ENCODE measurements at places on chromosomes 12 and 14. TPM values are rescaled to one million over a fixed set of nuclear protein-coding genes. Genes with fewer than 3 reads are reported as not detected.

DNA sequence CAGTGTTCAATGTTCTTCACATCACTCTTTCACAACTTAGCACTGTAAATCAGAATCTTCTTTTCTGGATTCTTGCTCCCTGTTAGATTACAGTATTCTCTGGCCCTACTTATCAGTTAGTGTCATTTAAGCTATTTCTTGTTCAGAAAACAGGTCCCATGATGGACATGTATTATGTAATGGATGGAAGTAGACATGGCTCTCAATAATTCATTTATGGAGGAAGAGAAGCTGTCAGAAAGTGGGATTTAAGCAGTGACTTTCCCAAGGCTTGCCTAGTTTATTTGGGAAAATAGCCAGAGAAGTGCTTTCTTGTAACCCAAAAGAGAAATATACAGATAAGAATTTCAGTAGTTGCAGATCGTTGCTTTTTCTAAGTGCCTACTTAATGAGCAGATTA, 1.6 kb downstream of the ERC1 start:
- no peak overlapping the region for H3K27ac ChIP-seq
- no peaks in the 10 kb centered on the region for H3K36me3 ChIP-seq
- peak; percentile 9 for DNase-seq
- H3K4me1 ChIP-seq: peaks cover 41% of the 10 kb centered on the region
- H3K27me3 ChIP-seq: no peaks in the 10 kb centered on the region

- H3K4me1 ChIP-seq: no peaks in the 10 kb centered on the region
- no peaks in the 10 kb centered on the region for H3K36me3 ChIP-seq
- H3K27ac ChIP-seq: no peak overlapping the region
- H3K4me3 ChIP-seq: no peak overlapping the region
Measured at GRCh38 chr14:90599748-90600507, 203.1 kb downstream of the CALM1 start.

- no peak for DNase-seq
- no peak overlapping the region for H3K27ac ChIP-seq
- peaks cover 83% of the 10 kb centered on the region for H3K27me3 ChIP-seq
- H3K4me1 ChIP-seq: no peaks in the 10 kb centered on the region
- no peak overlapping the region for H3K4me3 ChIP-seq
Measured at GRCh38 chr12:107779077-107779831, 4.8 kb downstream of the ASCL4 start.

STAB2 gene
- not detected for total RNA-seq

DNA sequence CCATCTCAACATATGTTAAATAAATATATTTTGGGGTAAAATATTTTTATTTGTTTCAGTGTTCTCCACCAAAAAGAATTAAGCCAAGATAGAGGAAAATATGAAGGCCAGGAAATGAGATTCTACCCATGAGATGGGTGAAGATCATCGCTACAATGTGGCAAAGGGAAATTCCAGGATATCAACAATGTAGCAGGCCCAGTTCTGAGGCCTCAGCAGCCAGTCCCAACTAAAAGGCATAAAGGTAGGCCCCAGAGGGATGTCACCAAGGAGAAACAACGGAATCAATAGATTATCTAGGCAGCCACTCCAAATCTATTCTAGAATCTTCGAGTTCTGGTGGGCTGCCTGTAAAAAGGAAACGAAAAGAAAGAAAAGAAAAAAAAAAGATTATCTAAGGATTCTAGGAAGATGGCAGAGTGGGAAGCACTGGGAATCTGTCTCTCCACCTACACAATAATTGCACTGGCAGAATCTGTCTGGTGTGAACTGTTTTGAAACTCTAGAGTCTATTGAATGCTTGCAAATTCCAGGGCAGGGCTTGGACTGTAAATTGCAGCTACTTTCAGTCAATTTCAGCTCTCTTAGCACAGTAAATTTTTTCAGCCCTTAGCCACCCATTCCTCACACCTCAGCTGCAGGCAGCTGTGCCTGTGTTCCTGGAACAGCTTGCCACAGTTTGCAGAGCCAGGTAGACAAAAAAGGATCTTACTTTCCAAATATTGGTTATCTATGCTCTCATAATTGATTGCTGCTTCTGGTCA, 33.1 kb upstream of the MMP19 start:
- no peak overlapping the region for H3K27ac ChIP-seq
- H3K4me3 ChIP-seq: no peak overlapping the region
- no peak for DNase-seq
- H3K36me3 ChIP-seq: no peaks in the 10 kb centered on the region
- peaks cover 5% of the 10 kb centered on the region for H3K4me1 ChIP-seq
- H3K27me3 ChIP-seq: no peaks in the 10 kb centered on the region

GRCh38 chr12:109504068-109504467, 26.6 kb downstream of the UBE3B start:
- H3K27me3 ChIP-seq: no peaks in the 10 kb centered on the region
- H3K4me1 ChIP-seq: no peaks in the 10 kb centered on the region
- no peak overlapping the region for H3K4me3 ChIP-seq
- H3K27ac ChIP-seq: no peak overlapping the region

- H3K4me3 ChIP-seq: no peak overlapping the region
- peaks cover 41% of the 10 kb centered on the region for H3K27me3 ChIP-seq
- H3K36me3 ChIP-seq: no peaks in the 10 kb centered on the region
- H3K27ac ChIP-seq: no peak overlapping the region
- no peak for DNase-seq
- H3K4me1 ChIP-seq: no peaks in the 10 kb centered on the region
Measured at GRCh38 chr14:99325591-99325990, 53.6 kb upstream of the BCL11B start.

GRCh38 chr14:39734306-39734705, 302.1 kb upstream of the FBXO33 start:
- no peak overlapping the region for H3K27ac ChIP-seq
- no peak for DNase-seq
- H3K4me1 ChIP-seq: no peaks in the 10 kb centered on the region
- H3K36me3 ChIP-seq: no peaks in the 10 kb centered on the region

DNA sequence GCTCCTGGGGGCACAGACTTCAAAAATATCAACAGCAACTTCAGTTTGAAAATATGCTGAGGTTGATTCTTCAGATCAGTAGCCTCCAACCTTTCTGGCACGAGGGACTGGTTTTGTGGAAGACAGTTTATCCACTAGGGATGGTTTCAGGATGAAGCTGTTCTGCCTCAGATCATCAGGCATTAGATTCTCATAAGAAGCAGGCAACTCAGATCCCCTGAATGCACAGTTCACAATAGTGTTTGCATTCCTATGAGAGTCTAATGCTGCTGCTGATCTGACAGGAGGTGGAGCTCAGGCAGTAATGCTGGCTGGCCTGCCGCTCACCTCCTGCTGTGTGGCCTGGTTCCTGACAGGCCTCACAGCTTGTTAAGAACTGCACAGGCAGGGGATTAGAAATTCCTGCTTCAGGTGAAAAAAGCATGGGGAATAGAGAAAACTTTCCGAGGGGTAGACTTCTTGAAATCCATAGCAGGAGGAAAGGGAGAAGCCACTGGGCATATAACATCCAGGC, 12.8 kb downstream of the EPYC start:
- no peaks in the 10 kb centered on the region for H3K36me3 ChIP-seq
- no peak for DNase-seq
- H3K4me1 ChIP-seq: no peaks in the 10 kb centered on the region
- no peak overlapping the region for H3K4me3 ChIP-seq
- H3K27ac ChIP-seq: no peak overlapping the region

DNA sequence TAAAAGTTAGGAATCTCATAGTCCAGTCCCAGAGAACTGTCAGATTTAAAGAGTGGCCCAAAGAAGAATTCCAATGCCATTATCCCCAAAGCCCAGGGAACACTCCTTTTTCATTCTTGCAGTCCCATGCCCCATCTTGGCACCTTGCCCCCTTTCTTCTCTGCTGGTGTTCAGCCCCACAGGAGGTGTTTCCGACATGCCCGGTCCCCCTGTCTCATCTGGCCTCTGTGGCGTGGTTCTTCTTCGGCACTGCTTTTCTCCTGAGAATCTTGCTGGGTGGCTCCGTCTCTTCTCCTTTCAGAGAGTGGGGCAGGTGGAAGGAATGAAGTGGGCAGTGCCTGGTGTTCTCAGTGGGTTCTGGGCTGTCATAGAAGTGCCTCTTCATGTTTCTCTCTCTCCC, 64.7 kb downstream of the VCPKMT start:
- no peaks in the 10 kb centered on the region for H3K27me3 ChIP-seq
- H3K4me3 ChIP-seq: no peak overlapping the region

- no peaks in the 10 kb centered on the region for H3K27me3 ChIP-seq
- H3K27ac ChIP-seq: peak overlapping the region; percentile 65
- DNase-seq: peak; percentile 28
- H3K4me1 ChIP-seq: peaks cover 46% of the 10 kb centered on the region
- H3K4me3 ChIP-seq: peak overlapping the region; percentile 74
Measured at GRCh38 chr12:10365696-10366405, 24.0 kb downstream of the KLRK1 start.

DNA sequence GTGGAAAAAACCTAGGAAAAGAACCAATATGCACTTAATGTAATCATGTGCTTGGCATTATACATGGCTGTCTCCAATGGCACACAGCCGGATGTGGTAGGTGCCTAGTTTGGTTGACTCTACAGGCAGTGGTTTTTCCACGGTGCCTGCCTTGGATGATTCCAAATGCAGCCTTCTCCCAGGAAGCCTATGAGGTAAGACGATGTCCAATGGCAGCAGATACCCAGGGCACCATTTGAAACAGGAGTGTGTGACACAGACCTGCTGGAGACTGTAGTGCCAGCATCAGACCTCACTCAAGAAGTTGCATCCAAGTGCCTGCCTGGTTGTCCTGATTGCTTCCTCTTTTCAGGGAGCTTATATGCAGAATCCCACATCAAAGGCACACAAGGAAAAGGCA, 88.0 kb upstream of the VASH1 start:
- no peak for DNase-seq
- no peak overlapping the region for H3K4me3 ChIP-seq
- H3K36me3 ChIP-seq: no peaks in the 10 kb centered on the region
- H3K27ac ChIP-seq: no peak overlapping the region
- 0 out of 2 replicates have a peak, but pooled peaks cover 4% of the 10 kb centered on the region for H3K4me1 ChIP-seq

- H3K27me3 ChIP-seq: peaks cover 95% of the 10 kb centered on the region
- no peak overlapping the region for H3K27ac ChIP-seq
- H3K4me1 ChIP-seq: no peaks in the 10 kb centered on the region
- no peaks in the 10 kb centered on the region for H3K36me3 ChIP-seq
Measured at GRCh38 chr14:70020352-70021170, 141.3 kb downstream of the SMOC1 start.

OR4Q3 gene
- not detected for total RNA-seq
